NCI-H1417 (cell line): ENCODE measurements at places on chromosomes 5 and 9.

DNA sequence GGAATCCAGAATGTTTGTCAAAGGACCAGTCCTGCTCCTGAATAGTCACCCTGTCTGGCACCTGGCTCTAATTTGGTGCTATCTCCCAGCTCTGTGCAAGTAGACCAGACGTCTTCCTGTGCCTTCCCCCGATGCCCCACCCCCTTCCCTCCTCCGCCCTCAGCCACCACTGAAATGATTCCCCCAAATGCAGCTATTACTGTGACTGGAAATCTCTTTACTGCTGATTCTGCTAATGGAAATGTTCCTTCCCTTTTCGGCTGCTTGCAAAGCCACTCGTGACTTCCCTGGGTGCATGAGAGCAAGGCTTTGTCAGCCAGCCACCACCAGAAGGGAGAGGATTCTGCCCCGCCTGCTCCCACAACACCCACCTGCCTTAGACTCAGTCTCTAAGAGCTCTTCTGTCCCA, 11.4 kb downstream of the ASTN2 start:
- DNase-seq: no peak

GRCh38 chr5:148717668-148718067, 63.3 kb upstream of the HTR4 start:
- no peak for DNase-seq

DNA sequence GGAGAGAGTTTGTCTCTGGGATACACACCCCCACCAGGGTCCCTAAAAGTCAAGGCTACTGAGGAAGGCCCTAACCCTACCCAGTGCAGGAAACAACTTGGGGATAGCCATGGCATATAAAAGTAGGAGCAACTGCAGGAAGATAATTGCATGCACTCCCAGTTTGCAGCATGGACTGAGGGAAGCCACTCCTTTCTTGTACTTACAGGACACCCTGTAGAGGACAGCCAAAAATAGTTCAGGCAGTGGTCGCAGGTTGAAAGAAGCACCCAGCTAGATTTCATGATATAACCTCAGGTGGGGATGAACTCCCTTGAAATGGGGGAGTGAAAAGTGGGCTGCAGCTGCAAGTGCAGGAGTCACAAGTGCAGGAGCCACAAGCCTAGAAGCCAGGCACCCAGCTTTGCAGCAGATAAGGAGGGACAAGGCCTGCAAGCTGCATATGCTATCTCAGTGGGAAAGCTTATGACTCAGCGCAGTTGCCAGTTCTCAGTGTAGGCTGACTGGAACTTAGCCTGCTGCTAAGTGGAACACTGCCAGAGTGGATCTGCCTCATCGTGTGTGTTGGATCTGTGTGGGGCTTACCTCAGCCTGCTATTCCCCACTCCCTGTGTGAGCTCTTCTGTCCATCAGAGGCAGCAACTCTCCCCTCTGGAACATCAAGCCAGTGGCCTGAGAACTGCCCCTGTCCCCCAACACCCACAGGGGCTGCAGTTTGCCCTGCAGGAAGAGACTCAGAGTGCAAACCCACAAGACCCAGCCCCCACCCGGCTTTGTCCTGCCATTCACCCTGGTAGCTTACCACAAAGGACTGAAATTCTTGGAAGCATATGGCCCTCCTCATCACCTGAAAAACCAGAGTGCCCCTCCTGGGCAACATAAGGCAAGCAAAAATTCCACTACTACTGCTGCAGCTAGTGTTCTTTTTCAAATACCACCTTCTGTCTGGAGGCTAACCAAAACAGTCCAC, 42.7 kb downstream of the CYLC2 start:
- DNase-seq: no peak

GRCh38 chr9:95007226-95007869, 280.8 kb downstream of the AOPEP start:
- no peak for DNase-seq

GRCh38 chr5:105619725-105620124, 2051.0 kb downstream of the EFNA5 start:
- DNase-seq: no peak

DNA sequence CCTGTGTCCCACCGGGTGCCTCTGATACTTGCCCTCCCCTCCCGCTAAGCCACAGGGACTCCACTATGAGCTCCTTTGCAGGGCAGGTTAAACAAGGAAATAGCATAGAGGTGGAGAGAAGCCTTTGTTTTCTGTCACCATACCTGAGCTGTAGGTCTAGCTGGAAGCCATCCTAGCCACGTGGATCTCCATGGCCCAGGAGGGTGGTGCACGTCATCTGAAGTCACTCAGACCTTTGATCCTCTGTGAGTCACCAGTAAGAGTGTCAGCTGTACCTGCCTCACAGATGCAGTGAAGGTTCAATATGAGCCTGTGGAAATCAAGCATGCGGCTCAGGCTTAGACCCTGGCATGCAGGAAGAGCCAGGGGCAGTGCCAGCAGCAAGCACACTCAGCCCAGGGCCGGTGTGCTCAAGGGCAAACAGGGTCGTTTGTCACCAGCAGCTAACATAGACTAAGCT, 55.1 kb downstream of the ASS1 start:
- DNase-seq: no peak

DNA sequence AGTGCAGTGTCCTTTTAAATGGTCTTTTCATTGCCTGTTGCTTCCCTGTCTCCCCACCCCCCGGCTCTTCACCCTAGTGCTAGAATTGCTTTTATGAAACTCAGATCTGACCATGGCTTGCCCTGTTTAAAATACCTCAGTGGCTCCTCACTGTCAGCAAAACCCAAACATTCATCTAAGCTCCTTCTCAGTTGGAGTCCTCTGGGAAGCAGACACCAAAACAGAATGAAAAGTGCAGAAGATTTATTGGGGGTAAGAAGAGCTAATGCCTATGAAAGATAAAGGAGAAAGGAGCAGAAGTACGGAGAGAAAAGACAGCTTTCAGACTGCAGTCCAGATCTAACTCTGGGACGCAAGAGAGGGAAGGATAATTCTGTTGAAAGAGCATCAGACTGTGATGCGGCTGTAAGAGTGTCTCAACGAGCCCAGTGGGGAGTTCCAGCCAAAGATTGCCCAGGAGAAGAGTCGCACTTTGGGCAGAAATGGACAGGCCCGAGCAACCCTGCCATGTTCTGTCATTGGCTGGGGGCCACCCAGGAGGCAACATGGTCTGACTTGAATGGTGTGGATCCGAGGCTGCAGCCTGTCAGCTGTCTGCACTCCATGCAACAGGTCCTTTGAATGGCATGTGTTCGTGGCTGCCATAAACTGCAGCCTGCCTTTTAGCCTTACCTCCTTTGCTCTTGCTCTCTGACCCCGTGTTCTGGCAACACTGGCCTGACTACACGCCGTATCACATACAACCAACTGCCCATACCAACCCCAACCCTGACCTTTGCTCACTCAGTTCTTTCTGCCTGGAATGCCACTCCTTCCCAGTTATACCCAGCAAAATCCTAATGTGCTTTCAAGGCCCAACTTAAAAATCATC, 55.9 kb downstream of the IRF1 start:
- DNase-seq: no peak

DNA sequence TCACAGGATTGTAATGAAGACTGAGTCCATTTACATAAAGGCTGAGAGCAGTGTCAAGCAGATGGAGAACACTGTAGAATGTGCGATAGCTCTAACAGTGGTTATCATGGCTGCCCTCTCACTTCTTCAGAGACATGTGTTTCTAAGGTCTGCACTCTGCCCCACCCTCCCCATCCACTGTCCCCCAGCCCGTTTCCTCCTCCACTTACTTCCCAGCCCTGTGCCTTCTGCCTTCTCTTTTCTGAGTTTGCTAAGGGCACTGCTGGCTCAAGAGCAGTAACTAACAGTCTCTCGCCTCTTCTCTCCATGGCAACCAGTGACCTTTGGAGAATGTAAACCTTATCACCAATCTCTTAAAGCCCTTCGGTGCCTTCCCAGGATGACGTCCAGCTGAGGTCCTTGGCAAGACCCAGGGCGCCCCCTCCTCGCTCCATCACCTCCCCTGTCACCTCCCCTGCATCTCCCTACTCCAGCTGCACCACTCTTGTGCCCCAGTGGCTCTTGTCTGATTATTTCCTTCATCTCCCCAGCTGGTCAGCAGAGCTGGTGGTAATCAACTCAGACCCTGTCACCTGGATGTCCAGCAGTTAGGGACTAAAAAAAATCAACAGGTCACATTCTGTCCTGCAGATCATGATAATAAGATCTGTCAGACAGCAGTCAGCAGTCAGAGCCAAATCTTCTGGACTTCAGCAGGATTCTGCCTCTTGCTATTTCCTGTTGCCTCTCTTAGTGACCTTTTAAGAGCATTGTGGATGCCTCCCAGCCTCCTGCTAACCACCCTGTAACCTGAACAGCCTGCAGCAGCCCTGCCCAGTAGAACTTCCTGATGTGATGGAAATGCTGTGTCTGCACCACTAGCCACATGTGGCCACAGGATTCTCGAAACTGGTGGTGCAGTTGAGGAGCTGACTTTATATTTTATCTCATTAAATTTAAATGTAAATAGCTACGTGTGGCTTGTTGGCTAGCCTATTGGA, 9.0 kb downstream of the FXN start:
- no peak for DNase-seq

- no peak for DNase-seq
Observed at GRCh38 chr9:75131700-75132099, 43.4 kb downstream of the OSTF1 start.

GRCh38 chr5:56161927-56162326, 71.2 kb downstream of the ANKRD55 start:
- DNase-seq: no peak

DNA sequence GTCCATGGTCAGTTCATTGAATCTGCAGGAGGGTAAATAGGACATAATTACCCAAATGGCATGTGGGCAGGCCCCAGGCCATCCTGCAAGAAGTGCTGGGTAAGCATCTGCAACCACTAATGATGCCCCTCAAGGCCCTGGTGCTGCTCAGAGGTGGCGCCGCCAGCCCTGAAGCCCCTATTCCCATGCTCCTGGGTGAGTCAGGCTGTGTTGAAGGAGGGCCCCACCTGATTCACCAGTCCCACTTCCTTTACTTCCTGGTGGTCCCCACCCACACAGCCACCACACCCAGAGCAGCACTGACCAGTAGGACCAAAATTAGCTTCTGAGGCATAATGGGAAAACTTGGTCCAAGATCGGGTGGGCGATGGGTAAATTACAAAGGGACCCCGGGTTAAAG, 120.4 kb upstream of the SPRY4 start:
- DNase-seq: no peak
